ENCODE measurements at places on chromosomes 7 and 10.

DNA sequence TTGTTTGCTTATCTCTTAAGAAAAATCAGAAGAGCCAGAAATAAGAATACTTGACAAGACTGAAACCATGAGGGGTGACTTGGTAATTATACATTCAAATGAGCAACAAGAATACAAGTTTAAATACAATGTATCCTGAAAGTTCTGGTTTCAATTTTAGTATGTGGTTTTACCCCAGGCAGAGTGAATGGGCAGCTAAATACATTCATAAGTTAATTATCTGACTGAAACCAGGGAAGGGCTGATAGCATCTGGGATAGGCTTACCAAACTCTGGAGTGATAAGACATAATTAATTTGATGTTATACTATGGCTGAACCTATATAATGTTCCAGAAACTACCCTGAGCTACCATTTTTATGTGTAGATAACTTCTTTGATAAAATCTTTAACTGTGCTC is 252.2 kb upstream of the PLXNA4 start:
- no peaks in the 10 kb centered on the region for H3K36me3 ChIP-seq
- H3K27me3 ChIP-seq = no peaks in the 10 kb centered on the region
- H3K4me3 ChIP-seq = no peak overlapping the region

DNA sequence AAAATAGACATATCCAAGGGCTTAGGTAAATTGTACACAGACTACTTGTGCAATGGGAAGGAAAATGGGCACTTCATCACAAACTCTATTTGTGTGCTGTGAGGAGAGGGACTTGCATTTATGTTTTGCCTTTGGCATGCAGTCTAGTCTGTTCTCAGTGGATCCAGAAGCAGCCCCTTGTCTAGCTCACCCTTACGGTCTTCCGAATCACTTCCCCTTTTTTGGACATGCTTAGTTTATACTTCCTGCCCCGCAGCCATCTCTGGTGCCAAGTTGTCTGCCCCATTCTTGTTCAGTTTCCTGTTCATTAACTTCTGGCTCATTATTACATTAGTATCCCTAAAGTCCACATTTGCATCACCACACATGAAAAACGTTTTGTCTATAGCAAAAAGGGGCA is 161.6 kb downstream of the NRCAM start:
- H3K36me3 ChIP-seq = no peaks in the 10 kb centered on the region
- H3K4me3 ChIP-seq = no peak overlapping the region
- H3K27me3 ChIP-seq = no peaks in the 10 kb centered on the region
- no peak overlapping the region for H3K27ac ChIP-seq
- no peaks in the 10 kb centered on the region for H3K4me1 ChIP-seq

- H3K36me3 ChIP-seq = peaks cover 6% of the 10 kb centered on the region
- peaks cover 21% of the 10 kb centered on the region for H3K4me1 ChIP-seq
- H3K4me3 ChIP-seq = no peak overlapping the region
- no peak overlapping the region for H3K27ac ChIP-seq
- H3K27me3 ChIP-seq = no peaks in the 10 kb centered on the region
Measured at GRCh38 chr10:122204691-122205489, 66.2 kb upstream of the BTBD16 start.

- H3K27me3 ChIP-seq = no peaks in the 10 kb centered on the region
- no peak overlapping the region for H3K4me3 ChIP-seq
- no peaks in the 10 kb centered on the region for H3K36me3 ChIP-seq
- no peak for DNase-seq
- peaks cover 18% of the 10 kb centered on the region for H3K4me1 ChIP-seq
Measured at GRCh38 chr7:240887-241421, 48.6 kb downstream of the FAM20C start.

DNA sequence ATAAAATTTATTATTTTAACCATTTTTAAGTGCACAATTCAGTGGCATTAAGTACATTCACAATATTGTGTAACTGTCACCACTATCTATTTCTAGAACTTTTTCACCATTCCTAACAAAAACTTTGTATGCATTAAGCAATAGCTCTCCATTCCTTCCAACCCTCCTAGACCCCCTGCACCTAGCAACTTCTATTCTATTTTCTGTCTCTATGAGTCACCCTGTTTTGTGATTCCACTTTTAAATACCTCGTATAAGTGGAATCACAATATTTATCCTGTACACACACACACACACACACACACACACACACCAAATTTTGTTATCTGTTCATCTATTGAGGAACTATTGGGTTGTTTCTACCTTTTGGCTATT is 89.2 kb downstream of the ARID5B start:
- no peaks in the 10 kb centered on the region for H3K36me3 ChIP-seq
- H3K4me3 ChIP-seq = no peak overlapping the region
- H3K27ac ChIP-seq = no peak overlapping the region
- DNase-seq = no peak
- H3K27me3 ChIP-seq = no peaks in the 10 kb centered on the region
